ENCODE measurements at places on chromosomes 7 and 10.

- DNase-seq = no peak
These were observed 7.8 kb upstream of the RBM28 start for GRCh38 chr7:128351296-128352152.

DNA sequence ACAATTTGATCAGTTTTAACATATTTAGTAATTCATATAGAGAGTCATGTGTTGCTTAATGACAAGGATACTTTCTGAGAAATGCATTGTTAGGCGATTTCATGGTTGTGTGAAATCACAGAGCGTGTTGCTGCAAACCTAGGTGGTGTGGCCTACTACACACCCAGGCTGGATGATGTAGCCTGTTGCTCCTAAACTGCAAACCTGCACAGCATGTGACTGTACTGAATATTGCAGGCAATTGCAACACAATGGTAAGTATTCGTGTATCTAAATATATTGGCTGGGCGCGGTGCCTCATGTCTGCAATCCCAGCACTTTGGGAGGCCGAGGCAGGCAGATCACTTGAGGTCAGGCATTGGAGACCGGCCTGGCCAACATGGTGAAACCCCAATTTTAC is 73.7 kb upstream of the BAIAP2L1 start:
- no peak for DNase-seq

GRCh38 chr10:111186358-111186757 is 109.5 kb downstream of the ADRA2A start:
- no peak for DNase-seq

GRCh38 chr10:6665847-6666246 is 85.8 kb upstream of the PRKCQ start:
- no peak for DNase-seq
